ENCODE measurements at places on chromosomes 11 and 22.
A peak's percentile ranks its signal among the peaks of the same experiment; 100 is the strongest.

- no peaks in the 10 kb centered on the region for H3K27me3 ChIP-seq
- H3K36me3 ChIP-seq, result peaks cover 4% of the 10 kb centered on the region
- DNase-seq, result no peak
- no peak overlapping the region for H3K4me3 ChIP-seq
- peaks cover 15% of the 10 kb centered on the region for H3K4me1 ChIP-seq
- H3K27ac ChIP-seq, result no peak overlapping the region
These were observed 5.6 kb downstream of the DUSP8 start for GRCh38 chr11:1566381-1567051.

DNA sequence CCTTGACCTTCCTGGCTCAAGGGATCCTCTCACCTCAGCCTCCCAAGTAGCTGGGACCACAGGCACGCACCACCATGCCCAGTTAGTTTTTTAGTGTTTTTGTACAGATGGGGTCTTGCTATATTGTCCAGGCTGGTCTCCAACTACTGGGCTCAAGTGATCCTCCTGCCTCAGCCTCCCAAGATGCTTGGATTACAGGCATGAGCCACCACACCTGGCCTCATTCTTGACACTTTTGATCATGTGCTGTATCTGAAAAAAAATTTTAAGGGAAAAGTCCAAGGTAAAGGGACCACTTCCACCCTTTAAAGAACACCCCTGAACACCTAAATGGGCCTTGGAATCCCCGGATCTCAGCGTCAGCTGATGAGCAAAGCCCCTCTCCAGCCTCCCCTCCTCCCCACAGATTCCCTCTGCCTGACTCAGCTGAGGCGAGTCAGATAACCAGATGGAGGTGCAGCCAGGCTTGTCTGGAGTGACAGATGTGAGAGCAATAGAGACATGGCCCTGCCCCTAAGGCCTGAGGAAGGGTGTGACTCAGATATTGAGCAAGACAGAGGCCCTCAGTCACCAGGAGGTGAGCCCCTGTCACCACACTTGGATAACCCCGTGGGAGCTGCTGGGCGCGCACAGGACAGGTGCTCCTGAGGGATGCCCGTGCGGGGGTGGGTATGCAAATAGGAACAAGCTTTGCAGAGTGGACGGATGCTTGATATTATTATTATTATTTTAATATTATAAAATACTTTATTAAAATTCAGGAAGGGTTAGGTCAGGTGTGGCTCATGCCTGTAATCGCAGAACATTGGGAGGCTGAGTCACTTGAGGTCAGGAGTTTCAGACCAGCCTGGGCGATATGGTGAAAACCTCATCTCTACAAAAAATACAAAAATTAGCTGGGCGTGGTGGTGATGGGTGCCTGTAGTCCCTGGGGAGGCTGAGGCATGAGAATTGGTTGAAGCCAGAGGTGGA lies 5.0 kb upstream of the CCDC88B start:
- H3K27ac ChIP-seq, result no peak overlapping the region
- H3K4me1 ChIP-seq, result peaks cover 10% of the 10 kb centered on the region
- no peaks in the 10 kb centered on the region for H3K36me3 ChIP-seq
- H3K27me3 ChIP-seq, result no peaks in the 10 kb centered on the region
- no peak for DNase-seq
- no peak overlapping the region for H3K4me3 ChIP-seq

DNA sequence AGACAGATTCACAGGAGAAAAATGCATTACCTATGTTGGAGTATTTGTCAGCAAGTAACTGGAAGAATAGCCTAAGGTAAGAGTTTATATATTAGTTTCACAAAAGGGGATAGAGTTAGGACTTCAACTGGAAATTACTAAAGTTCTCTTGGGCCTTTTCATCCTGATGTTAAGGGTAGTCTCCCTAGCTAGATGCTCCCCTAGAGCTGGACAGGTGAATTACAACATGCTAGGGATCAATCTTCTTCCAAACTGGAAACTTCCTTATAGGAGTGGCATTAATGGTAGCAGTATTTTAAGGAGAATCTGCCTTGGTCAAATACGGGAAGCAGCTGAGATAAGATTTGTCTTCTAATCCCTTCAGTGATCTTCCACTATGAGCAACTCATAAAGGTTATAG lies 632.8 kb upstream of the RAG2 start:
- H3K36me3 ChIP-seq, result no peaks in the 10 kb centered on the region
- H3K27ac ChIP-seq, result no peak overlapping the region
- DNase-seq, result no peak

DNA sequence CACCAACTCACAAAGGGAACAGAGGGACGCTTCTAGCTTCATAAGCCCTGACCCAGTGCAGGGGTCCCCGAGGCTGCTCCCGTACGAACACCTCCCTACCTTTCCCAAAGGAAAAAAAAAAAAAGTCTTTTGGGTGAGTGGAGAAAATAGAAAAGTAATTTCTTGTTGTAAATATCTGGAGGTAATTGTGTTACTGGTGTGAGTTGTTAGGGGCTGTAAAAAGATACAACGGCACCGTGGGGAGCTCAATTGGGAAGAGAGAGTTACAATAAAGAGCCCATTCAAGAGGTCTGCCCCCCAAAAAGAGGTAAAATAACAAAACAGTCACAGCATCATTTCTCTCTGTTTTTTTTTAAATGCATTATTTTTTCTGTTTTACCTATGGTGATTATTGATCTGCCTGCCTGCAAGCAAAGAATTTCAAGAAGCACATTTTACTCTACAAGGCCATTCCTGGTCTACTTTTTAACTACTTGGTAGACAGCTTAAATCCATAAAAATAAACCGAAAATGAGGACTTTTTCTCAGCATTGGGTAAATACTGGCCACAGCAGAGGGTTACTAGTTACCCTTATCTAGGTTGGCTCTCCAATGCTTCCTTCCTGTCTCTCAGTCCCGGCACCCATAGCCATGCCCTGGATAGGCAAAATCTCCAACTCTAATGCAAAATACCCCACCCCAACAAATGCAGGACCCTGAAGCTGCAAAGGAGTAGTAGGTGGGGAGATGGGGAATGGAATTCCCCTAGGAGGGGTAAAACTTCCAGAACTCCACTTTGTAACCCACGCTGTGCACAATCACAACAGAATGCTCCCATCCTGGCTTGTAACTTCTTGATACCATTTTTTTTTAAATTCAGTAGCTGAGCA lies 3.1 kb downstream of the PAX6 start:
- no peak overlapping the region for H3K4me3 ChIP-seq
- no peaks in the 10 kb centered on the region for H3K36me3 ChIP-seq
- peaks cover 80% of the 10 kb centered on the region for H3K27me3 ChIP-seq
- H3K27ac ChIP-seq, result no peak overlapping the region

DNA sequence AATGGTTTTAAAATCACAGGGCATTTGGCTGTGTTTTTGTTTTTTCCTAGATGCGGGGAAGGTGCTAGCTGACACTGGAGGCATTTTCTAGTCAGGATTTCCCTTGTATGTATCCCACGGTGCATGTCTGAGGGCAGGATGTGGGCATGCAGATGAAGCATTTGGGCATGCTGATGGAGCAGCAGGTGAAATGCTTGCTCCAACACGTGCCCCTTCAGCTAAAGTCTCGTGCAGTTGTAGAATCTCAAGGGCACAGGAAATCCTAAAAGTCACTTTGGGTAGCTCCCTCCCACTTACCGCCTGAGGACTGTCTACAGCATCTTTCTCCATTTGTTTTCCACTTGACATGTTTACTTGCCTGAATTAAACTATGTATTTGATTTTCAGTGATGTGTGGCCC lies 429.4 kb upstream of the B3GAT1 start:
- H3K27ac ChIP-seq, result no peak overlapping the region
- H3K4me1 ChIP-seq, result no peaks in the 10 kb centered on the region
- DNase-seq, result peak; percentile 30
- no peaks in the 10 kb centered on the region for H3K36me3 ChIP-seq

GRCh38 chr22:49156662-49157285 lies 670.9 kb downstream of the BRD1 start:
- H3K27ac ChIP-seq, result no peak overlapping the region
- no peaks in the 10 kb centered on the region for H3K27me3 ChIP-seq
- H3K4me1 ChIP-seq, result no peaks in the 10 kb centered on the region

GRCh38 chr11:69892237-69892985 lies 73.2 kb upstream of the FGF3 start:
- H3K4me3 ChIP-seq, result no peak overlapping the region
- no peak overlapping the region for H3K27ac ChIP-seq

DNA sequence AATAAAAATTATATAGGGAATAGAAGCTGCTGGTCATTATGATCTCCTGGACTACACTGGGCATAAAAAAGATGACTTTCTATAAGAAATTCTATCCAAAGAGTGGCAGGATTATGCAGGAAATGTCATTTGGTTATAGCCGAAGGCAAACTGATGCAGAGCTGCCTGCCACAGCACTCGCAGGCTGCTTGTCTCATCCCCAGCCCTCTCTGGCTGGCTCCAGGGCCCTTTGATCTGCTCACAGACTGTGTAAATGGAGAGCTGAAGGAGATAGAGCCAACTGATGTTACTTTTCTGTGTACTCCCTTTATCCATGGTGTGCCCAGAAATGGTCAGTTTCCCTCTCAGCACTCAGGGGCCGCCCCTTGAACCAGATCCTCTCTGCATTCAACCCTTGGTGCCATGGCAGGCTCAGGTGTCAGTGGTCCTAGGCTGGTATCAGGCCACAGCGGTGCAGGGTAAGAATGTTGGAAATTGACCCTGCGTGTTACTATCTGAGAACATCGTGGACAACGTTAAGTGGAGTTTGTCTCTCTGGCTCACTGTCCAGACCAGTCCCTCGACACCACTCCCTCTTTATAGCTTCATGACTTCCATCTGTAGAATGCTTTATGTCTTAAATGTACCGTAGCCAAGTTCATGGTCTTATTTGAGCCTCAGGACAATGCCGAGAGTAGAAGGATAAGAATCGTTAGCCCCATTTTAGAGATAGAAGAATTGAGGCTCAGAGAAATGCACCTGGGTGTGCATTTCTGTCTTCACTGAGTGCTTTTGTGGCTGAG lies 27.8 kb downstream of the TEAD1 start:
- DNase-seq, result no peak
- H3K27me3 ChIP-seq, result no peaks in the 10 kb centered on the region
- peak overlapping the region; percentile 58 for H3K27ac ChIP-seq

DNA sequence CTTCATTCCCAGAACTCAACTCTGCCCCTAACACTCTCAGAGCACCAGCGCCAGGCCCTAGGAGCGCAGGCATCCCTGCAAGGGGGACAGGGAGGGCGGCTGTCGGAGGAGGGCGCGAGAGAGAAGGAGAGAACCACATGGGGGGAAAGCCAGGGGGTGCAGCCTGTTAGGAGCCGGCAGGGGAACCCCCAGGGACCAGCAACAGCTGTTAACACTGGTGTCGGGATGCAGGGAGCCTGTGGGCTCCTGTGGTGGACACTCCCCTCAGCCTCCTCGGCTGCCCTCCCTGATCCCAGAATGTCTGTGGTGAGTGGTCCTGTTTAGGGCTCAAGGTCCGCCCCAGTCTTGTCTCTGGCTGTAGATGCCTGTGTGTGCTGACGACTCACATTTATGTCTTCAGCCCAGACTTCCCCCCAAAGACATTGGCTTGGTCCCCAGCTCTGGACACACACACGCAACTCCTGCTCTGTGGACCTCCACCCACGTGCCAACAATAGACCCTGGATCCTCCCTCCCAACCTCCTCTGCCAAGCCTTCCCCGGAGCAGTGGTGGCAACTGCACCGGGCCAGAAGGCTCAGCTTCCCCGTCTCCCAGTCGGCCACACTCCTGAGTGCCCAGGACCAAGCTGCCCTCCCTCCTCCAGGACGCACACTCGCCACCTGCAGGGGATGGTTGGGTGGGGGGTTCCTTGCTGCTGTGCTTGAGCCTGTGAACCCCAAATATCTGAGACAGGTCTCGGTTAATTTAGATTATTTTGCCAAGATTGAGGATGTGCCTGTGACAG lies 817 bp upstream of the IFITM5 start:
- no peaks in the 10 kb centered on the region for H3K27me3 ChIP-seq
- H3K4me3 ChIP-seq, result no peak overlapping the region
- no peak for DNase-seq
- no peak overlapping the region for H3K27ac ChIP-seq

DNA sequence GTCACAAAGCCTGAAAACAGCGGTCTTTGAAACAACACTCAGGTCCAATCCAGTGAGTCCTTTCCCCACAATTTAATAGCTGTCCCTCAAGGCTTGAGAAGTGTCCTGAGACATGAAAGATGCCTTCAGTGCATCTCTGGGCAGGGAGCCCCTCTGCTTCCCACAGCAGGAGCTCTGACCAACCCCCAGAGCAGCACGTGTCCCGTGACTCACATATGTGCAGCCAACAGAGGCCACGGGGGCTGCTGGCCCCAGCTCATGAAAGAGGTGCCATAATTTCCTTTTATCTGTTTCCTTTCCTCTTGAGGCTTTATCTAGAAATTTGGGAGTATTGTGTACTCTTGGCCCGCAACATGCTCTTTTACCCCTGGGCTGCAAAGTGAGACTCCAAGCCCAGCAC lies 33.2 kb upstream of the LMO1 start:
- no peak overlapping the region for H3K27ac ChIP-seq
- no peak overlapping the region for H3K4me3 ChIP-seq
- peaks cover 2% of the 10 kb centered on the region for H3K27me3 ChIP-seq
- DNase-seq, result peak; percentile 57
- H3K36me3 ChIP-seq, result no peaks in the 10 kb centered on the region
- H3K4me1 ChIP-seq, result no peaks in the 10 kb centered on the region

GRCh38 chr11:23746896-23747295 lies 750.0 kb upstream of the LUZP2 start:
- no peak overlapping the region for H3K4me3 ChIP-seq
- no peak for DNase-seq
- no peak overlapping the region for H3K27ac ChIP-seq
- H3K36me3 ChIP-seq, result no peaks in the 10 kb centered on the region
- no peaks in the 10 kb centered on the region for H3K4me1 ChIP-seq

- H3K4me1 ChIP-seq, result no peaks in the 10 kb centered on the region
- no peak overlapping the region for H3K4me3 ChIP-seq
- peaks cover 2% of the 10 kb centered on the region for H3K27me3 ChIP-seq
- no peak overlapping the region for H3K27ac ChIP-seq
- H3K36me3 ChIP-seq, result no peaks in the 10 kb centered on the region
These were observed 220.4 kb upstream of the RAG2 start for GRCh38 chr11:36818410-36818809.

DNA sequence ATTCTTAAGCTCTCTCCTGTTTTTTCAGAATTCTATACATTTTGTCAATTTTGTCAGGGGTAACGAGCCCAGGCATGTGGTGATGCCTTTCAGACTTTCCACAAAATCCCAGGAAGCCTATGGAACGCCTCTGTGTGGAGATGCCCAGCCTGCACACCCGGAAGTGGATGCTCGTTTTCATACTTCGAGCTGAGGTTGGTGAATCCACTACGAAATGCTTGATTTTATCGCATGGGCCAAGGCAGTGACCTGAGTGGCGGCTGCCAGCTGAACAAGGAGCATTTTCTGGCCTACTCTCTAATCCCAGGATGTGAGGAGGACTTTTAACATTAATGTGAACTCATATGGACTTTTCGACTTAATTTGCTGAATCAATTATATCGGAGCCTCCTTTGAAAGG lies 426.7 kb upstream of the B3GAT1 start:
- peaks cover 2% of the 10 kb centered on the region for H3K27me3 ChIP-seq
- H3K4me1 ChIP-seq, result no peaks in the 10 kb centered on the region
- no peak overlapping the region for H3K27ac ChIP-seq
- no peak overlapping the region for H3K4me3 ChIP-seq

- no peak overlapping the region for H3K4me3 ChIP-seq
- H3K4me1 ChIP-seq, result peaks cover 13% of the 10 kb centered on the region
- DNase-seq, result no peak
- no peak overlapping the region for H3K27ac ChIP-seq
These were observed 103.8 kb downstream of the EXT2 start for GRCh38 chr11:44199298-44199697.

- H3K4me1 ChIP-seq, result no peaks in the 10 kb centered on the region
- H3K36me3 ChIP-seq, result peaks cover 45% of the 10 kb centered on the region
- DNase-seq, result no peak
- no peak overlapping the region for H3K27ac ChIP-seq
These were observed 46.7 kb upstream of the CTTN start for GRCh38 chr11:70351646-70352045.

GRCh38 chr11:31214372-31214771 lies 155.2 kb downstream of the DCDC1 start:
- no peaks in the 10 kb centered on the region for H3K36me3 ChIP-seq

Data from osteocyte (in vitro differentiated cells).